ENCODE measurements at places on chromosomes 2 and 18. TPM values are rescaled to one million over a fixed set of nuclear protein-coding genes. Genes with fewer than 3 reads are reported as not detected.

DNA sequence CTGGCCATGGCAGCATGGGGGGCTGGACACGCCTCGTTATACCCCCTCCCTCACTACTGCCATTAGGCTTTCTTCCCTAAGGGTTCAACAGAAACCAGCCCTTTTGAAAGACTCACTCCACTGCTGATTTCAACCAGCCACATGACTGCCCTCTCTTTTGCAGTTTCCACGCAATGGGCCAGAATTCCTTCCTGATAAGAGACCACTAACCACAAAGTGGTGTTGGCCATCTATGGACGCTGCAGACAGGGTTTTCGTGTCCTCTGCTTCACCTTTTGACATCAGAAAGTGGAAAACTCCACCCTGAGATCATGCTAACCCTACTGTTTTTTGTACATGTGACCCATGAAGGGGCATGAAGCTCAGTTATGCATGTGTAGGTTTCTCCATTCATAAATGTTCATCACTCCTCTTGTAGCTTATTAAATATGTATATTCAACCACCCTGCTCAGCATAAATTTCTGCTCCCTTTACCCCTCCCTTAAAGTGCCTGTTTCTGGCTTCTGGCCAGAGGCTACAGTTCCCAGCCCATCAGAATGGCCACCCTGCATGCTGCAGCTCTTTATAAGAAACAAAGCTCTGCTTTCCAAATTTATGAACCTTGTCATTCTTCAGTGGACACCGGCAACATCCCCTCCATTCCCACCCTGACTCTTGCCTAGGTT, 106.6 kb upstream of the MSH6 start:
- DNase-seq, result peak; percentile 1

DNA sequence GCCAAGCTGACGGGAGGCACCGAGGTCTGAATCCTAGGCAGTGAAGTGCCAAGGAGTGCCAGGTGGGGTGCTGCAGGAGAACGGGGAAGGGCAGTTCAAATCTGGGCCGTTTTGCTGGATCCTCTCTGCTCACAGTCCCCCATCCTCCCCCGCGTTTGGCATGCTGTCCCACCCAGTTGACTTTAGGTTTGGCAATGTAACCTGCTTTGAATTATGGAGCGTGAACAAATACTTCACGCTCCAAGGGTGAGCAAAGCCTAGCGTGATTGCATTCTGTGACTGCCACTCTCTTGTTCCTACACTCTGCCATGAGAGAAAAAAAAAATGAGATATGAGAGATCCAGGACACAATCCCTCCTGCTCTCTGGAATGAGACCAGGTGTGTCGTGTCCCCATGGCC, 381.9 kb downstream of the ZNF516 start:
- no peak for DNase-seq

GRCh38 chr18:62999392-62999791, 284.1 kb downstream of the PHLPP1 start:
- no peak for DNase-seq

Gene NAT8
- total RNA-seq, result not detected

Gene GPR39
- total RNA-seq, result not detected

Gene DLX2
- total RNA-seq, result not detected

Gene LRPPRC
- 180 TPM for total RNA-seq

GRCh38 chr2:196293751-196294515, 122.6 kb upstream of the STK17B start:
- DNase-seq, result no peak

Gene DSG1
- not detected for total RNA-seq

GRCh38 chr2:157152362-157152761, 105.1 kb upstream of the GALNT5 start:
- DNase-seq, result no peak

- DNase-seq, result no peak
These were observed 18.9 kb downstream of the CTIF start for GRCh38 chr18:48557640-48558174.

DNA sequence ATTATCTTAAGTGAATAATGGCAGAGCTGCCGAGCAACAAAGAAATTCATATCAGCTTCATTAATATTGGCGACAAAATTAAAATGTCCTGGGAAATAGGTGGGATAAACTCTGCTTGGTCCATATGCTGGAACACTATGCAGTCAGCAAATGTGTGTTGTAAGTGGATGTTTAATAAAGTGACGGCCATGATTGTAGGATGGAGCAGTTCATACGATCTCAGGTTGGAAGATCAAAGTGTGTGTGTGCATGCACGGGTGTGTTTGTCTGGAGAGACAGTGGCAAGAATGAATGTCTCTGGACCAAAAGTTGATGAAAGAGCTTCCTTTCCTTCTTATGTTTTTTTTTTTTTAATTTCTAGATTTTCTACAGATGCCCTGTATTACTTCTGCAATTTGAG, 14.8 kb downstream of the TWIST2 start:
- no peak for DNase-seq

DNA sequence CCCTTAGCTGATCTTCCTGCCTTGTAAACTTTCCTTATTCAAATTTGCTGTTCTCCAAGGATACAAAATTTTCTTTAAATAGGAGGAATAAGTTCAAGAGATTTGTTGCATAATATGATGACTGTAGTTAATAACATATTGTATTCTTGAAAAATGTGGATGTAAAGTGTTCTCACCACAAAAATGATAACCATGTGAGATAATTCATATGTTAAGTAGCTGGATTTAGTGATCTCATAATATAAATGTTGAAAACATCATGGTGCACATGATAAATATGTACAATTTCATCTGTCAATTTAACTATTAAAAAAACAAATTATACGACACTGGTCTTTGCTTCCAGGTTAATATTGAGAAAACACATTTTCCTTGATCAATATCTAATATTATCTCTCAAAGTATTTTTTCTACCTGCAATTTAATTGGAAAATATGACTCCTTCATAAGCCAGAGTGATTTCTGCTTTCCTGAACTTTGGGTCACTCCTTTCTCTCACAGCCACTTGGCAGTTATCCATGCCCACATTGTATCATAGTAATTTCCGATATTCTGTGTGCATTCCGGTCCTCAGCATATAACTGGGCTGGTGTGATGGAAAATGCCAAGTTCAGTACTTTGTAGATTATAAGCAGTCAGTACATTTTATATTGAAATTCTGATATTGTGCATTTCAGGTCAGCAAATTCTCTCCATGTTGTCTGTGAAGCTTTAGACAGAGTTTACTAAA, 152.6 kb downstream of the GULP1 start:
- no peak for DNase-seq

DNA sequence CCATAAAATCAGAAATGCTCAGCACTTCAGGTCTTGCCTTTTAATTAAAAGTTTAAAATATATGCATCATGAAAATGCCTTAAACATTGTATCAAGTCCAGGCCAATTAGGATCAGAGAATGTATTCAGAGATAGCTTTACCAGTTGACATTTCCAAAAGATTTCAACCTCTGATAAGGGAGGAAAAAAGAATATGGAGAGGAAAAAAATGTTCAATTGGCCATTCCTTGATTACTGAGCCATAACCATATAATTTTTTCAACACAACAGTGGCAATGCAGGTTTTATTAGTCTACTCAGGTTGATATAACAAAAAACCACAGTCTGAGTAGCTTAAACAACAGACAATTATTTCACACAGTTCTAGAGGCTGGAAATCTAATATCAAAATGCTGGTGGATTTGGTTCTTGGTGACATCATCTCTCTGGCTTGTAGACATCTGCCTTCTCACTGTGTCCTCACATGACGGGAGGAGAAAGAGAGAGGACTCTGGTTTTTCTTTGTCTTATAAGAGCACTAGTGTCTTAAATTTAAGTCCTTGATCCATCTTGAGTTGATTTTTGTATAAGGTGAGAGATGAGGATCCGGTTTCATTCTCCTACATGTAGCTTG, 111.9 kb downstream of the IRS1 start:
- no peak for DNase-seq

DNA sequence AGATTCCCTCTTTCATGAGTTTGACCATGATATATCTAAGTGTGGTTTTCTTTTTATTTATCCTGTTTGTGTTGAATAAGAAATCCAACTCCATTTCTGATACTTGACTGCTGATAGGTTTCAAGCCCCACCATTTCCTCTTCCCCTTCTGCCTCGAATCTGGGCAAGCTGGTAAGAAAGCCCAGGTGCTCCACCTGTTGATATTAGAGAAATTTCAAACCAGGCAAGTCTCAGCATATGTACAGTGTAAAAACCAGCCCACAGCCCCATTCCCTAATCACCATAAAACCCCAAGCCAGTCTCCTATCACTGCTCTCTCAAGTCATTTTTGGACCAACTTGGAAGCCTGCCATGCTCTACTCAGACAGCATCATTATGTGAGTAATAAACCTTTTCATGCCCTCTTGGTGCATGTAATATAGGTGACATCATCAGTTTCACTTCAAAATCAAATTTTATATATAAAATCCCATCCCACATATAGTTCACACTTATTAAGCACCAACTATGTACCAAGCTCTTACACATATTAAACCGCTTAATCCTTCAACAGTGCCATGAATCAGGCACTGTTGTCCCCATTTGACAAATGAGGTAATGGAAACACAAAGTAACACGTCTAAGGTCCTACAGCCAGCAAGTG, 46.6 kb downstream of the SMAD2 start:
- DNase-seq, result no peak

GRCh38 chr2:25347205-25347815, 5.6 kb upstream of the DNMT3A start:
- no peak for DNase-seq

GRCh38 chr2:32877587-32878510, 68.9 kb upstream of the LTBP1 start:
- no peak for DNase-seq

Gene CHRNG
- not detected for total RNA-seq

DNA sequence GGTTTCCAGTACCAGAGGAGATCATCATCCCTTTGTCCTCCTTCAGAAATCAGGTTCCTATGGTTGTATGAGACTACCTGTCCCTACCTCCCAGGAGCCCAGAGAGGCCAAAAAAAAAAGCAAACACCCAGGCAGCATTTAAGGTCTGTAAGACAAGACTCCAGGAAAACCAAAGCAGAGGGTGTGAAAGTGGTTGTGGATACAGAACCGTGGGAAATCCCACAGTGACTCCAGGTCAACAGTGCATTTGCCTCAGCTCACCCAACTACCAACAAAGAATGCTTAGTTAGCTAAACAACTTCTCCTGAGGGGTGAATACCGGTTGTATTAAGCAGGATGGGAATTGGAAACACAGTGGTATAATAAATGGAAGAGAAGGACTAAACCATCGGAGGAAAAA, 83.6 kb downstream of the LBH start:
- no peak for DNase-seq

DNA sequence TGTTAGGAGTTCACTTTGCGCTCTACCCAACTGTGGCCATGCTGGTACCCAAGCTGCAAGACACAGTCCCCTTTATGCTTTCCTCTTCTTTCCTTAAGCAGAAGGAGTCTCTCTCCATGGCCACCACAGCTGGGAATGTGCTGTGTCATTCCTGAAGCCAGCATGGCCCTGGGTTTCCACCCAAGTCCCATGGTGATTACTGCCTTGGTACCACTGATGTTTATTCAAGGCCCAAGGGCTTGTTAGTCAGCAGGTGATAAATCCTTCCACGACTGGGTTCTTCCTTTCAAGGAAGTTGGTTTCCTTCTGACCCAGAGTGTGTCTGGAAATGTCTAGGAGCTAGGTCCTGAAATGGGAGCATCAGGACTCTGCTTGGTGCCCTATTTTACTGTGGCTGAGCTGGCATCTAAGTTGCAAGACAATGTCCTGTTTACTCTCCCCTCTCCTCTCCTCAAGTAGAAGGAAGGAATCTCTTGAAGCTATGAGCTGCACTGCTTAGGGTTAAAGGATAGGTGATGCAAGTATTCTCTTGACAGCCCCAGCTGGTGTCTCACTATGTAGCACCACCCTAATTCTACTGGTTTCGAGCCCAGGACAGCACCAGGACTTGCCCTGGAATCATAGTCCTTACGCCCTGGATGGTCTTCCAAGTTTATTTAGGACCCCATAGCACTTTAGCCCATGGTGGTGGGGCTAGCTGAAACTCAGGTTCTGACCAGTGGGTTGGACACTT, 18.7 kb upstream of the NUP35 start:
- no peak for DNase-seq

- peak; percentile 54 for DNase-seq
These were observed 35.3 kb downstream of the GALNT1 start for GRCh38 chr18:35616664-35617423.

Gene SERPINB11
- total RNA-seq, result not detected

Gene NEB
- total RNA-seq, result 0.31 TPM

DNA sequence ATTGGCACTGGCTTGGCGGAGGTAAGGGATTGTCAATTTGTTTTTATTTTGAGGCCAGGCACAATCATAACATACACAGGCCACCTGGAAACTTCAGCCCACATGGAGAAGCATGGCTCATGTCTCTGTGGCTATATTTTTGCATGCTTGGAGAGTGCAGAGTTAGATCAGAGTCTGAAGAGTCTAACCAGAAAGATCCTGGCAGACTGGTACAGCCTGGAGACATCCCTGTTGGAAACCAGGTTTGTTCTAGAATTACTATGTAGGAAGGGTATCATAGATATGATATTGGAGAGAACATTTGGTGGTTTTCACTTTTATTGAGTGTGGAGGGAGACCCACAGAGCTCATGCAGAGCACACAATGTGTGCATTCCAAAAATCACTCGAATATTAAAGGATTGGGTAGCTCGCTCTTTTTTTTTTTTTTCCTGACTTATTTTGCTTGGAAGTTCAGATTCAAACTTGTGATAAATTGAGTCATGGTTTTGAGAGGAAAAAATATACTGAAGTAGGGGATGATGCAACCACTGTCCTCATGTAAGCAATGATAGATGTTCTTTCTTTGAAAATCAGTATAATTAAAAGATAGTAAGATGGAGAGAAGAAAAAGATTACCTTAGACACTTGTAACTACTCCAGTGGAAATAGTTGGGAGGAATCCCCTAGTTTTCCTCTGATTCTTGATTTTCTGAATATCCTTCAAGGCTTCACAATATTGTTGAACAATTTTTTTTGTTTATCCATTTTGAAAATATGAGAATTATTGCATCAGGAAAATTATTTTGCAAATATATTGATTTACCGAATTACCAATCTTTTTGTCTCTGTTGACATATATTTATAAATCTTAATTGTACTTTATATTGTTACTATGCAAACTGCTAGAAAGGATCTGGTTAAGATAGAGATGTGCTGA, 185.7 kb upstream of the ZEB2 start:
- no peak for DNase-seq

Gene AAK1
- total RNA-seq, result 137 TPM

DNA sequence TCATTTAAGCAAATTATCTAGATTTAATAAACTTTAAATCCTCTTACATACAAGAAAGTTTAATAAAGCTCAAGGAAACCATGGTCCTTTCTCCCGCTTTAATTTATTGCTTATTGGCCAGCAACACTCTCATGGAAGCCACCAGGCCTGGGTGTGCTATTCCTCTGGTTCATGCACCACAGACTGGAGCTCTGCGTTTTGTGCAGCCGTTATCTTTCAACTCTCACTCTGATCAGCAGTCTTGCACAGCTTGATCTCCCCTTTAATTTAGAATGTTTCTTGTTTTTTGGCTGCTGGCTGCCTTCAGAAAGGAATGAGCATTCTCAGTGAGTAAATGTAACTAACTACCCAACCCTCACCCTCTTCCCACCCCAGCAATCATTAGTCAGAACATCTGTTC, 318.7 kb downstream of the MEIS1 start:
- DNase-seq, result no peak
